NCI-H748 treated with DMSO at 0.1 percent for 48 hours (cell line): ENCODE measurements at places on chromosomes 12 and 14.

DNA sequence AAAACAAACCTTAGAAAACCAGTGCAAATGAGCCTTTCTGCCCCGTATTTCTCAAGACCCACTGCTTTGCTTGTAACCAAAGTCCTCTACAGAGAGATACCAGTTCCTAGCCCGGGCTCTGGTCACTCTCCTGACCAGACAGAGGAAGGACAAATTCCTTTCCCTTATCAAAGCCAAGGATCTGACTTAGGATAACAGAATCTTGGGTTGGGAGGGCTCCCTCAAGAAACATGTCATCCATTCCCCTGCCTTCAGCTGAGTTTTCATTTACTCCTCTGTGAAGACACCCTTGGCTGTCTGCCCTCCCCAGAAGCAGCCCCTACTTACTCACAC is 116.0 kb upstream of the PARP11 start:
- no peak for DNase-seq

GRCh38 chr12:107134558-107134957 is 41.2 kb upstream of the CRY1 start:
- DNase-seq, result no peak

GRCh38 chr12:1859643-1860042 is 39.3 kb downstream of the LRTM2 start:
- DNase-seq, result no peak

- DNase-seq, result no peak
Observed at GRCh38 chr14:68253878-68254528, 434.4 kb downstream of the RAD51B start.

DNA sequence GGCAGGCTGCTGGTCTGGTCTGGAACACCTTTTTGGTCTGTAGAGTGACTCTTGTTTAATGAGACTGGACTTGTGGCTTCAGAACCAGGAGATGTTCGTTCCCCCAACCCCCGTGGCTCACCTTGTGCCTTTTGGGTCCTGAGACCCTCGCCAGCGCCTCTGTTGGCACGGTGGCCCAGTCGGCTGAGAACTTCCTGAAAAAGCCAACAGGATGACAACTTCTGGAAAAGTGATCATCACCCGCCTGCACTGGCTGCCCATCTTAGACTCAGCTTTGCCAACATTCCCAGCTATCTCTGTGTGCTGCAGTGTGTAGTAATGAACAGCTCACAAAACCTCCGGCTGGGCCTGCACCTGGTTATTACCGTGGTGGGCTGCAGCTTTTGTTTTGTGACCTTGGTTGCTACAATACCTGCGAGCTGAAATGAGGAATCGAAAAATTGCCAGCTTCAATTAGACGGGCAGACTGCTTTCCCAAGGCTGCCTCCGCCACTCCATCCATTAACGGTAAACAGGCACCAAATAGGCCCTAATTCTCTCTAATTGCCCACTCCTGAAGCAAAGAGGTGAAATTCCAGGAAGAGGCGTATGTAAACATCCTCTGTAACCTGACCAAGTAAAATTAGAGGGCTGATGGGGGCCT is 16.0 kb downstream of the MEG3 start:
- peak; percentile 100 for DNase-seq

DNA sequence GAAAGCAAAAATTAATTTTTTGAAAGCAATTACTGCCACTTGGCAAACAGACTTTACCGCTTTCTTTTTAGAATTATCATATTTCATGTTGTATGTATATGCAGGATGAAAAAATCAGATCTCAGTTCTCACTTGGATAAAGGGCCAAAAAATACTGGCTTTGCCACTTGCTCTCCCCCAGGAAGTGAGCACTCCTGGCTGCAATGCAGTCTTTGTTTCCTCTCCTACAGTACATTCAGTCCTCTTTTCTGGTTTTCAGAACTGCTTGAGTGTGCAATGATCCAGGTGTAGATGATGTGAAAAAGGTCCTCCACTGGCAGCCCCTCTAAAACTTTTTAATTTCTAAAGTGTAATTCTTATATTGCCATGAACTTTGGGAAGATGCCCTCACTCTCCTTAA is 183.4 kb downstream of the SLC25A21 start:
- no peak for DNase-seq

DNA sequence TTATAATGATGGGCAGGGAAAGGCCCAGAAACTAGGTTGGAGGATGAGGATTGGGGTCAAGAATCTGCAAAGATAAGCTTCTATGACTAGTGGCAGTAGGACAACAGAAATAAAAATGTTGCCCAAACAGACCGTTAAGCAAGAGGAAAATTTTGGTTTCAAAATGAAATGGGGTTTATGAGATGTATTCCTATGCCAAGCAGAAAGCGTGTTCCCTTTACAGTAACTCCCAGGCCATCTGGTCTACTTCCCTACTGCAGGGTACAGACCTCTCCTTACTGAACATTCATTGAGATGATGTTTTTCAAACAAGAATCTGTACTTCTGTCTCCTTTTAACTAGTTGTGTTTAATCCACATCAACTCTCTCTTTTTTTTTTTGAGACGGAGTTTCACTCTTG is 20.4 kb upstream of the TMEM229B start:
- DNase-seq, result no peak
